Jurkat, Clone E6-1 (cell line): ENCODE measurements at places on chromosomes 2 and 18.

DNA sequence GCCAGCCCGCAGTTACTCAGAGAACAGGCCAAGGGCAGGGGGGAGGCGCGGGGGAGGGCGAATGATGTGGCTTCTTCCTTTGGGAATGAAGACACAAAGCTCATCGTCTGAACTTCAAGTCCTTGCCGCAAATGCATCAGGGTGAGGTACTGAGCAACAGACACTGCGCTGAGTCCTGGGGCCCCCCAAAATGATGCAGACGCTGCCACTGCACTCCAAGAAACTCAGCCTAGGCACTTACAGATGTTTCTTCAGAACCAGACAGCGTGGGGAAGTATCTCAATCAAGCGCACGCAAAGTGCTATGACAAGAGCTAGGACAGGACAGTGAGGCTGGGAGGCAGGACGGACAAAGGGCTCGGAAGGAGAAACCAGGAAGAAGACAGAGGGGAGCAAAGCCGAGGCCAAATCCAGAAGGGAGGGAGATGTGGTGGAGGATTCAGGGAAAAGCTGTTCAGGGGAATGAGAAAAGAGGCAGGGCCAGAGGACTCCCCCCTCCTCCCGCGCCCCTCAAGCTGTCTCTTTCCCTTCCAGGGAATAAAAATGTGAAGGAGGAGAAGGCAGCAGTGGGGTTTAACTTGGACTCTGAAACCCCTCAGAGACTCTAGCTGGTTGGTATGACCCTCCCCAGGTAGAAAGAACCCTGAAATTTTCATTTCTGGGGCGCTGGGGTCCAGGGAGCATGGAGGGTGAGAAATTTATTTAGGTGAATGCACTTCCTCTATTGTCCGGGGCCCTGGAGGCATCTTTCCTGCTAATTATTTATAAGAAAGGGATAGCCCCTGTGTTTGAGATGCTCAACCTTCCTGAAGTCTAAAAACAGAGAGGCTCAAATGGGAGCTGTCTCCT is 34.9 kb downstream of the CIB4 start:
- no peak for DNase-seq

- no peak for DNase-seq
These were observed 91.2 kb downstream of the POU3F3 start for GRCh38 chr2:104945121-104945520.

GRCh38 chr2:54845514-54845913 is 122.1 kb downstream of the EML6 start:
- no peak for DNase-seq

DNA sequence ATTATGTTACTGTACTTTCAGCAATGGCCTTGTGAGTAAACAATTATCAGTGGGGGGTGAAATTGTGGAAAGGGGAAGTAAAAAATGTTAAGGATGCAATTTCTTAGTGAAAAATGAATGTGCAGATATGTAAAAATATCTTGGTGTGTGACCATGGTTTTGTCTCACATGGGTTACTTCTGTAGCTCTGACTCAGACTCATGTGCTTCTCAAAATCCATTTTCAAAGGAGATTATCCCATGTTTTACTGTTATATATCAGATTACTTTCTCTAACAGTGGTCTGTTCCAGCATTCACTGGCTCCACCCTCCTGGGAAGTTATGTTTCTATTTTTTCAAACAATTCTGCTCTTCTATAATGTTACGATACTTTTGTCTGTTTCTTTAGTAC is 298.2 kb upstream of the COL3A1 start:
- no peak for DNase-seq

DNA sequence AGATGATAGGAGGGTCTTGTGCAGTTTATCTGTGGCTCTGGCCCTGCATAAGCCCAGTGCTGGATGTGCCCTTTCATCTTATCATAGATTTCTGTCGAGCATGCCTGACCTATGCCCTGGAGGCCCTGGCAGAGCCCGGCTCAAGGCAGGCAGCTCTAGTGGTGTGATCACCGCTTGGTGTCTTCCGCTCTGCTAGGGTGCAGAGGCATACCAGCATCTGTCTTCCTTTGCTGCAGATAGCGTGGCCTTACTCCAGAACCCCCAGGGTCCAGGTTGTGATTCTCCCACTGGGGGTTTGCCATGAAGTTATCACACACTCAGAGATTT is 13.7 kb upstream of the TRAF3IP1 start:
- no peak for DNase-seq

DNA sequence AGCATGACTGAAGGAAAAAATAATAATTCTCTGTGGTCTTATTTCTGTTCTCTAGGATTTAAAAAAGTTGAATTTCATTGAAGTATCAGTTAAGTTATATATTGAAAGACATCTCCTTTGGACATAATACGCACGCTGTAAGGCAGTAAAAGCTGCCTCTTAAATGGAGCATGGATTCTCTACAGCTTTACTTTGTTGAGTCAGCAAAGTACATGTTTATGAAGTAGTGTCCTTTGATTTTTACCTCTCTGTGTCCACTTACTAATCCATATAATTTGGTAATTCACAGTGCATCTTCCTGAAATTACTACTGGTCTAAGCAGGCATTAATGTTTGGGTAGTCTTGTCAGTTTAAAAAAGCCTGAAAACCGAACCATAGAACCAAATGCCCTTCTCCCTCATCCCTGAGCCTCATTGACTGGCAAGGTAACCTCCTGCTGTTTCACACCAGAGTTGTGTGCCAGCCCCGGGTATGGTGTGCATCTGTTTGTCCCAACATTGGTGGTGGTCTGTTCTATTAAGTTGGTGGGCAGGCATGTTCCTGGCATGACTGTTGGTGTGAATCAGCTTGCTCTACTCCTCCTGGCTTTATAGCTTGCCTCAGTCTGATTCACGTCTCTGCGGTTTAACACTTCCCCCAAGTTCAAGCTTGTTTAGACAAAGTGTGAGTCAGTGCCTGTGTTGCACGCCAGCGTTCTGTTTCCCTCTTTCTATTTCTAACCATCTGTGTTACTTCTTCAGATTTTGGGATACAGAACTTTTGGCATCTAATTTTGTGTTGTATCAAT is 71.0 kb upstream of the ITM2C start:
- DNase-seq = no peak

- no peak for DNase-seq
These were observed 101.4 kb upstream of the POU3F3 start for GRCh38 chr2:104752504-104752903.
